ENCODE measurements at places on chromosomes 16 and 17. TPM values are rescaled to one million over a fixed set of nuclear protein-coding genes. Genes with fewer than 3 reads are reported as not detected.
A peak's percentile ranks its signal among the peaks of the same experiment; 100 is the strongest.

- H3K27me3 ChIP-seq = no peaks in the 10 kb centered on the region
- DNase-seq = no peak
- H3K27ac ChIP-seq = no peak overlapping the region
- no peaks in the 10 kb centered on the region for H3K36me3 ChIP-seq
- H3K4me3 ChIP-seq = no peak overlapping the region
Measured at GRCh38 chr16:35146723-35147458, 1687.5 kb downstream of the TP53TG3F start.

GRCh38 chr16:12513791-12514175 lies 289.9 kb downstream of the CPPED1 start:
- no peak overlapping the region for H3K4me3 ChIP-seq
- H3K36me3 ChIP-seq = no peaks in the 10 kb centered on the region
- H3K27ac ChIP-seq = no peak overlapping the region
- no peaks in the 10 kb centered on the region for H3K4me1 ChIP-seq
- DNase-seq = no peak

DNA sequence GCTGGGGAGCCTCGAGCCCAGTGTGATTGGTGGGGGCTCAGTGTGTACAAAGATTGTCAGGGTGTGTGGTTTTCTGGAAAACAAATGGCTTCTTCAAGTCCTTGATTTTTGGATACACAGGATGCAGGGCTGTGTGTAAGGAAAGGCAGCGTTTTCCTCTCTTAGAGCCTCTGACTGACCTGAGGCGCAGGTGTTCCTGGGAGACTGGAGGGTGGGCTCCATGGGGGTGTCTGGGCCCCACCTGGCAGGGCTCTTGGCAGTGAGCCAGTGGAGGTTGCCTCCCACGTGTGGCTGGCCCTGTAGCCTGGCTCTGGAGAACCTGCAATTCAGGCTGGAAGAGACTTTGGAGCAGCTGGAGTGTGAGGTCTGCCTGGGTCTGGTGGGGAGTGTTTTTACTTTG lies 5.0 kb downstream of the FOXK2 start:
- peaks cover 55% of the 10 kb centered on the region for H3K4me1 ChIP-seq
- peak overlapping the region; percentile 60 for H3K27ac ChIP-seq
- H3K4me3 ChIP-seq = no peak overlapping the region
- no peaks in the 10 kb centered on the region for H3K27me3 ChIP-seq
- H3K36me3 ChIP-seq = no peaks in the 10 kb centered on the region
- no peak for DNase-seq

GRCh38 chr16:89855986-89856385 lies 17.4 kb upstream of the TCF25 start:
- H3K4me1 ChIP-seq = no peaks in the 10 kb centered on the region
- H3K27ac ChIP-seq = no peak overlapping the region
- H3K36me3 ChIP-seq = no peaks in the 10 kb centered on the region
- H3K27me3 ChIP-seq = no peaks in the 10 kb centered on the region
- no peak overlapping the region for H3K4me3 ChIP-seq

- DNase-seq = no peak
- peaks cover 5% of the 10 kb centered on the region for H3K4me1 ChIP-seq
- H3K27me3 ChIP-seq = peaks cover 8% of the 10 kb centered on the region
- no peaks in the 10 kb centered on the region for H3K36me3 ChIP-seq
- H3K4me3 ChIP-seq = no peak overlapping the region
Measured at GRCh38 chr17:19482576-19482975, 51.1 kb upstream of the SLC47A1 start.

DNA sequence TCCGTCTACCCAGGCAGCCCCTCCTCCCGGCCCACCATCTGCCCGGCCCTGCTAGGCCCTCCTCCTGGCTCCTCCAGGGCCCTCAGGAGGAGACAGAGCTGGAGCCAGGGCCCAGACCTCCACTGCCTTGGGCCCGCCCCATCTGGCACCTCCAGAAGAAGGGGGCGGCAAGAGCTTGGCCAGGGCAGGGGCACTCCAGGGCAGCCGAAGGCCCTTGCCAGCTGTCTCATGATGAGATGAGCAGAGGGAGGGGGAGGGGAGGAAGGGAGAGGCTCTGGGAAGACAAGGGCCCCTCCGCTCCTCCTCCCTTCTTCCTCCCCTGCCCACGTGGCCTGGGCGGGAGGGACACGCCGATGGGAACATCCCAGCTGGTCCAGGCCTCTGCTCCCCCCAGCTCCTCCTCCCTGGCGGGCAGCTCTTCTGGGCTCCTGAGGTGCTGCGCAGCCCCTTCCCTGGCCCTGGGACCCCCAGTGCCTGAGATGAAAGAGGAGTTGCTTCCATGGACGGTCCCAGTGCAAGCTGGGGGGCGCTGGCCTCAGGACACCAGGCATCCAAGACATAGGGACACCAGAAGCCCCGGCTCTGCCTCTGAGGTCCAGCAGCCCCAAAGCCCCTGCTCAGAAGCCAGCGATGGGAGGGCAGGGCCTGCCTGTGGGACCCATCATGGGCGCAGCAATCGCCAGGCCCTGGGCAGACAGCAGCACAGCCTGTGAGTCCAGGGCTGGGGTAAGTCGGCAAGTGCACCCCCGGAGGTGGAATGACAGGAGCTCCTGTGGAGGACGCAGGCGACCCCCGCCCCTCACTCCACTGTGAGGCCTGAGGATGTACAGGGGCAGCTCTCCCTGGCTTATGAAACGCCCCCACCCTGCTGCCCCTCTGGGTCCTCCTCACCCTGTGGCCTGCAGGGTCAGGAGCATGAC lies 23.6 kb upstream of the ENPP7 start:
- peaks cover 11% of the 10 kb centered on the region for H3K27me3 ChIP-seq
- peaks cover 2% of the 10 kb centered on the region for H3K4me1 ChIP-seq
- no peak for DNase-seq
- no peak overlapping the region for H3K27ac ChIP-seq
- H3K36me3 ChIP-seq = no peaks in the 10 kb centered on the region

DNA sequence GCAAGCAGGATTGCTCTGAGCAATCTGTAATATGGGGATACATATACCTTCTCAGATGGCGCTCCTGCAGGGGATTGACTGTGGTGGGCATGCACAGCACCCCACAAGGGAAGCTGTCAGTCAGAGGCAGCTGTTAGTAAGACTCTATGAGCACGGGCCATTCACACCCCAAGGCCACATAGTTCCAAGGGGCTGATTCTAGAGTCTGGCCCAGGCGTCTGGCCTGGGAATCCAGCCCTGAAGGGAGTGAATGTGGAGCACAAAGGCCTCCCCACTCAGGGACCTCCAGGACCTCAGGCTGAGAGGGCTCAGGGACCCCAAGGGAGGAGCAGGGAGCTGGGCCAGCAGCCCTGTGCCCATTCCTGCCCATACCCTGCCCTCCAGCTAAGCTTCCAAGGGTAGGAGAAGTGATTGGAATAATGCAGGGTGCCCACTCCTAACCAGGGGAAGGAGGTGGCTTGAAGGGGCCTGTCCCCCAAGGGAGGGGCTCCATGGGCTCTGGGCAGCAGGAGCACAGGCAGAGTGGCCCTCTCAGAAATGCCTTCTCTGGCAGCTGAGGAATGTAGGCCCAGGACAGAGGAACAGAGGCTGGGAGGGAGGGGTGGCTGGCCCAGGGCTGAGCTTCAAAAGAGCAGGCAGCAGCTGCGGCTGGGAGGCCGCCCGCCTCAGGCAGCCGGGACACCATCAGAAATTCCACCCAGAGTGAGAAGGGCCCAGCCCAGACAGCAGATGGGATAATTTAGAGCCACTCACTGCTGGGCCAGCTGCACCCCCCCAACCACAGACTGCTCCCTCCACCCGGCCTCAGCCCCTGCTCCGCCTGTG lies 48.9 kb upstream of the MRPS23 start:
- no peaks in the 10 kb centered on the region for H3K36me3 ChIP-seq
- peaks cover 57% of the 10 kb centered on the region for H3K4me1 ChIP-seq
- no peaks in the 10 kb centered on the region for H3K27me3 ChIP-seq
- DNase-seq = peak; percentile 91
- H3K27ac ChIP-seq = peak overlapping the region; percentile 84

Gene CEMP1
- total RNA-seq = not detected

All from osteocyte (in vitro differentiated cells).